Anterior cingulate cortex (tissue), 58 donors: ENCODE measurements at places on chromosomes 2 and 18.
A peak's percentile ranks its signal among the peaks of the same experiment; 100 is the strongest.

- DNase-seq, result peak; percentile 0
These were observed 264.0 kb upstream of the EPHA4 start for GRCh38 chr2:221836095-221836494.

DNA sequence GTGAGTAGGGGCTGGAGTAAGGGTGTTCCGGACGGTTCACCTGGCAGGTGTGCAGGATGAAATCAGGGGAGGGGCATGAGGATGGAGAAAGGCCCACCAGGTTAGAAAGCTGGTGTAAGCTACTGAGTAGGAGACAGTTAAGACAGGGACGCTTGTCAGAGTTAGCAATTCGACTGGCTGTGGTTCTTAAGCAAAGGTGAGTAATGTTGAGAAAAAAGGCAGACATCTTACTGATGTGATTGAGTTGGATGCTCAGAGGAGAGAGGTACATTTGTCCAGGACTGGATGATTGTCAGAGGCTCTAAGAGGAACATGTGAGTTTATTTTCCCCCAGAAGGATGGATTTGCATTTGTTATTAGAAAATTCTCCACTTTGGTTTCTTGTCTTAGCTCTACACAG lies 90.5 kb upstream of the MGAT5 start:
- DNase-seq, result no peak

GRCh38 chr2:44615950-44616518 lies 254.3 kb downstream of the CAMKMT start:
- DNase-seq, result no peak

- DNase-seq, result no peak
These were observed 307.6 kb upstream of the ZNF521 start for GRCh38 chr18:25659541-25659940.

DNA sequence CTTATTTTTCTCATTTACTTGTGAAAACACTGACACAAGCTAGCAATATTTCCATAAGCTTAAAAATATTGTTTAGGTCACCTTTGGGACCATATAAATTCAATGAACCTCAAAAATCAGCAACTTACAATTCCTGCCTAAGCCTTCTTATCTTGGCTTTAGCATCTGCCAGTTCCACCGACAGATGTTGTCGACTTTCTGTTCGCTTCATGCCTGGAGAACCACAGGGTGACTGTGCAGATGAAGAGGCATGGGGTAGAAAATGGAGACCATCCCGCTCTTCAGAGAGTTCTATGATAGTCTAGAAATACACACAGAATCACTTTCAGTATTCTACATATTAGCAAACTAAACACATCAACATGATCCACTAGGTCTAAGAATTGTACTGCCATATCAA lies 64.2 kb downstream of the CCDC88A start:
- no peak for DNase-seq

GRCh38 chr2:111676291-111676822 lies 207.6 kb downstream of the ANAPC1 start:
- no peak for DNase-seq

- no peak for DNase-seq
These were observed 248.6 kb downstream of the NR4A2 start for GRCh38 chr2:156083763-156084493.

GRCh38 chr2:23427976-23428375 lies 43.0 kb downstream of the KLHL29 start:
- no peak for DNase-seq

GRCh38 chr18:74682141-74682990 lies 84.7 kb downstream of the ZNF407 start:
- no peak for DNase-seq

- DNase-seq, result no peak
These were observed 21.3 kb downstream of the CYRIA start for GRCh38 chr2:16644221-16644925.

DNA sequence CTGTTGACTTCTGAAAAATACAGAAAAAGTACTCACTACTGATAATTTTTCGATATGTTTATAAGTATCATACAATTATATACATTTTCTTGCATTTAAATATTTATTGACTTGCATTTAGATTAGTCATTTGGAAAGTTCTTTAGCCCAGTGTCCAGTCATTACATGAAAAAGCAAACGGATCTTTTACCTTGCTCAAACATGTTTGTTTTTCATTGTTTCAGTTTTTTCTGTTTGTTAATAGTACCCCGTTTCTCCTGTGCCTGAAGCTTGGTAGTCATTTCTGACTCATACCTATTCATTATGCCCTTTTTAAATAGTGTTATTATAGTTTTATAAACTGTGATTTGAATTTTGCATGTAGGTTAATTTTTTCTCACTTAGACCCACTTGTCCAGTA lies 28.1 kb downstream of the CEP192 start:
- no peak for DNase-seq

GRCh38 chr2:2456721-2457120 lies 125.6 kb upstream of the MYT1L start:
- no peak for DNase-seq

DNA sequence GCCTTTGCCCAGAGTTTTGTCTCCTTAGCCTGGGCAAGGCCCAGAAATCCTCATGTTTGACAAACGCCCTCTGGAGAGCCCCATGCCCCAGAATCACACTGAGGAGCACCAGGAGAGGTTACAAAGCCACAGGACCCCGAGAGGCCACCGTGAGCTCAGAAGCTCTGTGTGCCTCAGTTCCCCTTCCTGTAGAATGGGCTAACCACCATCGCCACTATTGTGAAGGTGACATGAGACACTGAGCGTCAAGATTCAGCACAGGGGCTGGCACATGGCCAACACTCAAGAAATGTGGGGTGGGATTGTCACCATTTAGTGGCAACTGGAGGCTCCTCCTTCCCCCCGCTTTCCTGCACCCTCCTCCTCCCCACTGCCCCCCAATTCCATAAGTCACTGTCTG lies 1.2 kb upstream of the NMUR1 start:
- DNase-seq, result no peak

- no peak for DNase-seq
These were observed 249.8 kb downstream of the ANAPC1 start for GRCh38 chr2:111634050-111634794.

DNA sequence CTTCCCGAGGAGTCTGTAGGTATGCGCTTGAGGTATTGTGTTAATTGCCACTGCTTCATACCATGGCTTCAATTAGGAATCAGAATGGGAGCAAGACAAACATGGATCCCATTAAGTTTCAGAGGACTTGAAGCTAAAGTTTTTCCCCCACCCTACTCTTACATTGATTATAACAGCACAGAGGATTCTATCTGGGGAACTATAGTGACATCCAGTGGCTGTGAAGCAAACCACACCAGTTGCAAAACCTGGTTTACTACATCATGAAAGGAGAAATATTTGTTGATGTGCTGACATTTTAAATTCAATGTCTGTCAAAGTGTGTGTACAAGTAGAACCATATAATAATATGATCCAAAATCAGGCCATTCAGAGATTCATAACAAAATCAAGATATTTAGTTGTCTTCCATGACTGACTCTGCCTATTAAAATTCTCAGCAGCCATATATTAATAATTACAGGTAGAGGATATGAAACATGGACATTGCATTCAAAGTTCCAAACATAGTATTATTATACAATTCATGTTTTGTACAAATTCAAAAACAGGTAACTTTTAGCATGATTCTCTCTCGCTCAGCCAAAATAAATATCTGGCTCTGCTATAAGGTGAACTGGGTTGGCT lies 82.9 kb downstream of the GRB14 start:
- DNase-seq, result no peak

GRCh38 chr2:97734061-97735051 lies 21.0 kb downstream of the ZAP70 start:
- DNase-seq, result no peak

DNA sequence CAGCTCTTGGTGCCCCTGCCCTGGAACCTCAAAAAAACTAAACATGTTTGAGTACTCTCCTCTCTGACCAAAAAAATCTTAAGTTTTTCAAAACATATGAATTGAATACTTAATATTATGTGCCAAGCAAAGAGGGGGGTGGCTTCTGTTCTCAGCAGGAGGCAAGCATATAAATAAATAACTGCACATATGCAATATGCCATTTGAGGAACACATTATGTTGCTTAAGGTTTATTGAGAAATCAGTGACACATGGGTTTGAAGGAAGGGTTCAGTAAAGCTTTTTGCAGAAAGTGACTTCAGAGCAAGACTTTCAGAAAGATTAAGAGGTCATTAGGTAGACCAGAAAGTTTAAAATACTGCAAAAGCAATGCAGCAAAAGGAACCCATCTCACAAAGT lies 429.2 kb downstream of the TDRD15 start:
- no peak for DNase-seq

DNA sequence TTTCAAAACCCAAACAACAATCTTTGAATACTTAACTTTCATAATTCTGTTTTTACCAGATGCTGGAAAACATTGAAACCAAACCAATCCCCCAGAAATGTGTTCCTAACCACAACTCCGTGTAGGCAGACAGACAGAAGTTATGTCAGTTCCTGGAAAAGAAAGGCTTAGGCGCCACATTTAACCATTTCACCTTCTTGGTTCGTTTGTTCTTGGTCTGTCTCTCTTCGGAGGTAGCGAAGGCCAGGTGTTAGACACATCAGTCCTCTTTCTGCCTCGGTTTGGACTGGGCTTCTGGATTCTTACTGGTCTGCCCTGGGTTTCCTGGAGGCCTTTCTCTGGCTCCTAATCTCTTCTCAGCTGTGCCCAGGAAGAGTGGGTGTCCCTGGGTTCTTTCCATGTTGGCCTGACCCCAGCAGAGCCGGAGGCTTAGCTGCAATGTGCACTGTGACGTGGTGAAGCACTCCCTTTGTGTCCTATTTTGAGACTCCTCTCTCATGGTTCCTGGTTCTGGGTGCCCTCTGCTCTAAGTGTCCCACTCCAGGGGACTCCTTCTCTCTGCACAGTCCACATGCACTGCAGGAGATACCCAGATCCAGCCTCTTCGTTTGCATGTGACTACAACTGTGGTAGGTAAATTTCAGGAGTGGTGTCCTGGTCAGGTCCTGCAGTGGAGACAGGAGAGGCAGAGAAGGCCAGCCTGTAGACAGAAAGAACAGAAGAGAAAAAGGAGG lies 23.1 kb upstream of the RAB31 start:
- DNase-seq, result no peak

DNA sequence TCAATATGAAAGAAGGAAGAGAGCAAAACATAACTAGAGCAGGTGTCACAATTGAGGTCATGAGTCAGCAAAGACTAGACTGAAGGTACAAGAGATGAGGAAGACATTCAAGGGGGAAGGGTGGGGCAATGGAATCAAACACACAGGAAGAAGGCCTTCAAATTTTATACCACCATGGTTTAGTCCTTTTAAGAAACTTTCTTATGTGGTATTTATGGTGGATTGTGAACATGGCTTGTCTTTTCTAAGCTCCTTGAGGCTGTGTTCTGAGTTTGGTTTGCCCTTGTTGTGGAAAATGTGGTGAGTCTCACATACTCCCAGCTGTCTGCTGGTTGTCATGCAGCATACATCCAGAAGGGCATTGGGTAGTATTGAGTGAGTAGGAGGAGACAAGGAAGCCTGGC lies 62.1 kb downstream of the NABP1 start:
- DNase-seq, result no peak

DNA sequence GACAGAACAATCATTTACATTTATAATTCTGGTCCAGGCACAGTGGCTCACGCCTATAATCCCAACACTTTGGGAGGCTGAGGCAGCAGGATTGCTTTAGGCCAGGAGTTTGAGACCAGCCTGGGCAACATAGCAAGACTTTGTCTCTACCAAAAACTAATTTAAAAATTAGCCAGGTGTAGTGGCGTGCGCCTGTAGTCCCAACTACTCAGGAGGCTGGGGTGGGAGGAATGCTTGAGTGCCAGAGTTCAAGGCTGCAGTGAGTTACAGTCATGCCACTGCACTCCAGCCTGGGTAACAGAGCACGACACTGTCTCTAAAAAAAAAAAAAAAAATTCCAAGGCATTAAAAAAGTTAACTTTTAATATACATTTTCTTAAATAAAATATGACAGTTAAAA lies 88.1 kb downstream of the PLEKHM3 start:
- no peak for DNase-seq
